ENCODE measurements at places on chromosomes 16 and 17. TPM values are rescaled to one million over a fixed set of nuclear protein-coding genes. Genes with fewer than 3 reads are reported as not detected.

DNA sequence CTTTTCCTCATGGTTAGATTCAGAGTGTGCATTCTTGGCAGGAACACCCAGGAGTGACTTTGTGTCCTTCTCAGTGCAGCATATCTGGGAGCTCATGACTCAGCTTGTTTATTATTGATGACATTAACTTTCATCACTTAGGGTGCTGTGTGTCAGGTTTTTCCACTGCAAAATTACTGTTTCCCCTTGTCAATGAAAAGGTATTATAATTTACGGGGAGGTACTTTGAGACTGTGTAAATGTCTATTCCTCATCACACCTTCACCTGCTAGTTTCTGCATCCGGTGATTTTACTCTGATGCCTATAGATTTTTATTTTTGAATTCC, 50.5 kb downstream of the WWP2 start:
- no peak for DNase-seq

- DNase-seq, result peak; percentile 54
These were observed 5.8 kb upstream of the SPIRE2 start for GRCh38 chr16:89822188-89823086.

DNA sequence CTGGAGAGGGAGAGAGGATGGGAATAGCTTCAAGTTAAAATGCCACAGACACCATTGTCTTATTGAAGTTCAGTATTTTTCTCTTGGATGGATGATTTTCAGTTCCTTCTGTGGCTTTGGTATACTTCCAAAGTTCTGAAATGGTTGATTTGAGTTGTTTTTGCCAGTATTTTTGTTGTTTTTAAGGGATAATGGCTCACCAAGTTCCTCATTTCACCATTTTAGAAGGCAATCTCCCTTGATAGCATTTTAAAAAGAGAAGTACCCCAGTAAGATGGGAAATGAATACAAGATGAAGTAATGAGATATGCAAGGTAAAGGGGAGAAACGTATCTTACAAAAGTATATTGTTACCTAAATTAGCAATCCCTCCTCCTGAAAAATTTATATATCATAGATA, 18.5 kb upstream of the SPDYE4 start:
- DNase-seq, result no peak

DNA sequence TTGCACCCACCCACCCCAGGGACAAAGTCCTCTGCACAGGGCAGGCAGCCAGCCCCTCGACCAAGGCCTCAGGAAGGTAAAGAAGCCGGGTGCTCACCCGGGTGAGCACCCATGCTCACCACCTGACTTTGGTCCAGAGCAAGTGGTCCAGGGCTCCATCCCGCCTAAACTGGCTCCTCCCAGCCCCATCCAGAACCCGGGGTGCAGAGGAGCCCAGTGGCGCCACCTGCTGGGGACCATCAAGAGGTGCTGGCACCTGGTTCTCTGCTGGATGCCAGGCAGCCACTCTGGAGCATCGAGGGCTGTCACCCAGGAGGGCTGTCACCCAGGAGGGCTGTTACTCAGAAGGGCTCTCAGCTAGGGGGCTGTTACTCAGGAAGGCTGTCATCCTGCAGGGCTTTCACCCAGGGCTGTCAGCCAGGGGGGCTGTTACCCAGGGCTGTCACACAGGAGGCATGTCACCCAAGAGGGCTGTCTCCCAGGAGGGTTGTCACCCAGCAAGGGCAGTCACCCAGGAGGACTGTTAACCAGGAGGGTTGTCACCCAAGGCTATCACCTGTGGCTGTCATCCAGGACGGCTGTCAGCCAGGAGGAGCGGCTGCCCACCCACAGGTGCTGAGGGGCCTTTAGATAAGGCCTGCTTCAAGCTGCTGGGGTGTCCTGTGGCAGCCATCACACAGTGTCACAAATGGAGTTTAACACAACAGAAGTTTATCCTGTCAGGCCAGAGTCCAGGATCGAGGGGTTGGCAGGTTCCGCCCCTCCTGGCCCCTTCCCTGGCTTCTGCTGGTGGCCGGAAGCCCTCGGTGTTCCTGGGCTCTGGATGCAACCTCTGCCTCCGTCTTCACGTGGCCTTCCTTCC, 98.5 kb downstream of the TNFRSF13B start:
- peak; percentile 50 for DNase-seq

- DNase-seq, result no peak
These were observed 8.9 kb upstream of the DNAJA2 start for GRCh38 chr16:46982335-46982734.

GRCh38 chr16:10666291-10666690, 28.4 kb downstream of the TEKT5 start:
- no peak for DNase-seq

DNA sequence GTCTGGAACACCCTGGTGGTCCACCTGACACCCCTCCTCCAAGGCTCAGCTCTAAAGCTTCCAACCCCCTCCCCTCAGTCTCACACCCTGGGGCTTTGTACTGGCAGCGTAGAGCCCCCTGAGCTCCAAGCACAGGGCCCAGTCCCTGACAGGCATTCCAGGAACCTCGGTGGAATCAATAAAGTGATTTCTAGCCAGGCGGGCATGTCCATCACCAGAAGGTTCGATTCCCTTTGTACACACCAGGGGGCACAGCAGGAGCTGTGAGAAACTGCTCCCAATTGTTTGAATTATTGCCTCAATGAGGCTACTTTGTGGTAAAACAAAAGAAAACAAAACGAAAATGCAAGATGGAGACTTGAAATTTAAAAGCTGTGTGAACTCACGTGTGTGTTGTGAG, 51.8 kb downstream of the SMPD3 start:
- peak; percentile 69 for DNase-seq

SPATA22 gene
- not detected for total RNA-seq

TMIGD1 gene
- 488 TPM for total RNA-seq

Data from transverse colon (tissue), 4 donors.